ENCODE measurements at places on chromosomes 12 and 14.

DNA sequence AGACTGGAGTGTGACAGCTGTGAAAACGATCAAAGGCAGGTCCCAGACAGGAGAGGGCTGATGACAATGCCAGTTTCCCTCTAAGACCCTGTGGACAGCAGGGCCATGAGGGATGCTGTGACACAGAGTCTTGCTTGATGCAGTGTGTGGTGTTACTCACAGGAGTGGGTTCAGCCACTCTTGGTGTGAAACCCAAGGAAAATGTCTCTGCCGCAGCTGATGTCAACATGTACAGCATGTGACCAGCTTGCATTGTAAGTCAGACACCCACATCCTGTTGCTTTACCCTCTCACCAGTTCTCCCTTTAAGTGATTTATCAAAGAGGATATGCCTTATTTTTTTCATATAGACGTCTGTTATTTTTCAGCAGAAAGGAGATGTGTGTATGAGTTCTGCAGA lies 268.6 kb downstream of the BTG1 start:
- peak; percentile 86 for DNase-seq

- DNase-seq = no peak
These were observed 89.6 kb downstream of the C12orf75 start for GRCh38 chr12:105420046-105420445.

DNA sequence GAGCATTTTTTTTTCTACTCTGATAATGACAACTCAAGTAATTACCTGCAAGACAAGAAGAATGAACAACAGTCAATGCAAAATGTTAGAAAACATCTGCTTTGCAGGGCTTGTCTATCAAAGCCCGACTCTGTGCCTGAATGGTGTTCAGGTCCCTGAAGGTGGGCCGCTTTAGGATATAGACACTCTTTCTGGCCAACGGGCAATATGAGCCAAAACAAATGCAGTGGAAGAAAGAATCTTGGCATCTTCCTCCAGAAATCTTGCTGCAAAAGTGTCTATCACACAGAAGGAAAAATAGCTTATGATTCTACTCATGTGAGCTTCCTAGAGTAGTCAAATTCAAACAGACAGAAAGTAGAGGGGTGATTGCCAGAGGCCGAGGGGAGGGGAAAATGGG lies 32.7 kb downstream of the FOS start:
- no peak for DNase-seq

DNA sequence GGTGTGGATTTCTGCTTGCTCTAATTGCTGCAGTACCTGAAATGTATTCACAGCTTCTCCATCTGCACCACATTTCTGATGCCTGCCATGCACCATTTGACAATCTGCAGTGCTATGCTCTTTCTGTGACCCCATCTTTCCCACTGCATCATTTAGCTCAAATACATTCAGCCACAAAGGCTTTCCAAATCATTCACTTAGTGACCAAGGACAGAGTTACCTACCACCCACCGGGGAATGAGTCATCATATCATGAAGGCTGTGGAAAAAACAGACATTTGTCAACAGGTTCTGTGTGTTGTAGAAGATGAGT lies 465.5 kb upstream of the ATP2B1 start:
- no peak for DNase-seq

DNA sequence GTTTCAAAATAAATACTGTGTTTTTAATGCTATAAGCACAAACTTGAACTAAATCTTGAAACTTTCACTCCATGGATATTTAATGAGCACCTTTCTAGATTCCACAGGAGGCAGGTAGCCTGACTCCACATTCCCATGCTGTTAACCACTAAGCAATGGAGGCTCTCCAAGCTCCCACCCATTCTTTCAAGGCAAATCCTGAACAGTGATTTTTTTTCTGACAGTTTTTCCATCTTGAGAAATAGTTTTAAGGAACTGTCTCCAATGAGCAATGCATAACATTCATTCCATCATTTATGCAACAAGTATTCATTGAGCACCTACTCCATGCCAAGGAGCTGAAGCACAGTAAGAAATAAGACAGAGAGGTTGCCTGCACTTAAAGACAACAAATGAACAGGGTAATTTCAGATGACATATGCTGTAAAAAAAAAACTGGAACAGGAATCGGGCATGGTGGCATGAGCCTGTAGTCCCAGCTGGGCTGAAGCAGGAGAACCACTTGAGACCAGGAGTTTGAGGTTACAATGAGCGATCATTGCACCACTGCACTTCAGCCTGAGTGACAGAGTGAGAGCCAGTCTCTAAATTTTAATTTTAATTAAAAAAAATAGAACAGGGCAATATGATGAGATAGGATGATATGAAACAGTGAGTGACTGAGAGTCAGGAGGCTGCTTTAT lies 102.3 kb upstream of the CPSF6 start:
- no peak for DNase-seq

DNA sequence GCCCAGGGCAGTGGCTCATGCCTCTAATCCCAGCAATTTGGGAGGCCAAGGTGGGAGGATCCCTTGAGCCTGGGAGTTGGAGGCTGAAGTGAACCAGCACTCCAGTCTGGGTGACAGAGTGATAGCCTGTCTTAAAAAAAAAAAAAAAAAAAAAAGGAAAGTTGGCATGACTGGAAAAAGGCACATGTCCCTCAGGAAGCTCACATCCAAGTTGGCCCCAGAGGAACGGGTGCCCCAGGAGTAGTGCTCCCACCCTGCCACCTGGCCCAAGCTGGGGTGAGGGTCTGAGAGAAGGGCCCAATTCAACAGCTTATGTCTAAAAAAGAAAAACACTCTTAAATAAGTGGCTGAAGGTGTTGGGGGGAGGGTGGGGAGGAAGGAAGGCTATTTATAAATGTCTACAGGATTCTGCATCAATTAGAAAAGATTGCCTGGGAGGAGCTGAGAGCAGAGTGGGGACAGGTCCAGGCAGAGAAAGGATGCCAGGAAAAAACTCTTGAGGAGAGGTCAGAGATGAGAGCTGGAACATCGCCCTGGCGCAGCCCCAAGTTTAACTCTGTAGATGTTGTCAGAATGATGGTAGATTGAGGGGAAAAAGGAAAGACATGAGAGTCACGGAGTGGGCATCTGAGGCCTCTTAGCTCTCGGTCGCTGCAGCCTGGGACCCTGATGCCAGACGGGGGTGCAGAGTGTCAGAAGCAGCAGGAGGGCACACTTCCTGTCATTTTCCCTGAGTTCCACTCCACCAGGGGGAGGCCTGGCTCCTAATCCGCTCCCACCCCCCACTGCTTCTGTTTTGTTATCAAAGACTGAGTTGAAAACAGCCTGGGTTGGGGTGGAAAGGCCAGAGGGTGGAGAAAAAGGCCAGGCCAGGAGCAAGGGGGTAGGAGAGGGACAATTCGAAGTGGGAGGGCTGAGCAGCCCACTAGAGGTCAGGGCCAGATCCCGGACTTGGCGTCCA lies 7.3 kb downstream of the SPRYD3 start:
- DNase-seq = no peak

- DNase-seq = no peak
These were observed 3.9 kb upstream of the NXPH4 start for GRCh38 chr12:57212701-57213057.

DNA sequence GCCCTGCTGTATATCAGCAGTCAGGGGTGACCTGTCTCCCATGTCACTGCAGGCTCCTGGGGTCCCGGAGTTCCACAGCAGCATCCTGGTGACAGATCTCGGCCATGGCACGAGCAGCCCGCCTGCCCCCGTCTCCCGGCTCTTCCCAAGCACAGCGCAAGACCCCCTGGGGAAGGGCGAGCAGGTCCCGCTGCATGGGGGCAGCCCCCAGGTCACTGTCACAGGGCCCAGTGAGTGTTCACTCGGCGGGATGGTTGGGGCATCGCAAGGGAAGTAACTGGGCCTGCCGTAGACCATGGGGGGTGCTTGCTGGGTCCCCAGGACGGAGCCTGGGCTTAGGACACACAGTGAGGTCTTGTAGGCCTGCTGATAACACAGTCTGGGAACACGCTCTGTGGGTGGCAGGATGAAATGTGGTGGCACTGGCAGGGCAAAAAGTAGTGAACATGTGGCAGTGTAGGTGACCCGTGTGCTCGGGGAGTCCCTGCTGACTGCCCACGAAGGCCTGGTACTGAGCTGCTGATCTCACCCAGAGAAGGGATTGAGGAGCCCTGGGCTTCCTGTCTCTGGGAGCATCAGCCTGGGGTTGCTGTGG lies 38.5 kb downstream of the IL31 start:
- DNase-seq = no peak

DNA sequence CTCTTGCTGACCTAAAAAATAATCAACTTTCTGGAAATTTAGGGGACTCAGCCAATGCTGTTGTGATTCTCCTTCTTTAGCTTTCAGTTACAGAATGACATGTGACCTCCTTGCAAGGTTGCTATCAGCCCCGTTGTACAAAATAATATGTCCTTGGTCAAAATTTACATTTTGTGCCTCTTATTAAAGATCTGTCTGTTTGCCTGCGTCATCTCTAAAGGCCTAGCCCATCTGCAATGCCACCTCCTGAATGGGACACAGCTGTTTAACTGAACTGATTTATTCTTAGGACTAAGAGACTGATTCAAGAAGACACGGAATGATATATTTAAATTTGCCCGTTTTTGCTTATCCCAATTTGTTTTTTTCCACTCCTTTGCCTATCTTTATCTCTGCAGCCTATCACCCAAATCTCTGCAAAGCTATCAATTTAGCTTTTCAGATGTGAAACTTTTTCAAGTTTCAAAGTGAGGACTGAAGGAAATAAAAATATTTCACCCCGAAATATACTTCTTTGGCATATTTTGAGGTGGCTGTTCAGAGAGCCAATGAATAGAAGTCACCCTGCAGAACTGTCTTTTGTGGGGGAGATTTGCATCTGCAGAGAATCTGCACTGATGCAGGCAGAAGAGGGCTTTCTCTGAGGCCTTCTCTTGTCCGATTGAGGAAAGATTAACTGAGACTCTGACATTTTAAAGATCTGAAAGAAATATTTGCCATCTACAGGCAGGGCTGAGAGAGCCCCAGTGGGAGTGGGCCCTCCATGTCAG lies 126.0 kb downstream of the VEZT start:
- no peak for DNase-seq

- no peak for DNase-seq
These were observed 71.5 kb upstream of the DAAM1 start for GRCh38 chr14:59116984-59117415.

DNA sequence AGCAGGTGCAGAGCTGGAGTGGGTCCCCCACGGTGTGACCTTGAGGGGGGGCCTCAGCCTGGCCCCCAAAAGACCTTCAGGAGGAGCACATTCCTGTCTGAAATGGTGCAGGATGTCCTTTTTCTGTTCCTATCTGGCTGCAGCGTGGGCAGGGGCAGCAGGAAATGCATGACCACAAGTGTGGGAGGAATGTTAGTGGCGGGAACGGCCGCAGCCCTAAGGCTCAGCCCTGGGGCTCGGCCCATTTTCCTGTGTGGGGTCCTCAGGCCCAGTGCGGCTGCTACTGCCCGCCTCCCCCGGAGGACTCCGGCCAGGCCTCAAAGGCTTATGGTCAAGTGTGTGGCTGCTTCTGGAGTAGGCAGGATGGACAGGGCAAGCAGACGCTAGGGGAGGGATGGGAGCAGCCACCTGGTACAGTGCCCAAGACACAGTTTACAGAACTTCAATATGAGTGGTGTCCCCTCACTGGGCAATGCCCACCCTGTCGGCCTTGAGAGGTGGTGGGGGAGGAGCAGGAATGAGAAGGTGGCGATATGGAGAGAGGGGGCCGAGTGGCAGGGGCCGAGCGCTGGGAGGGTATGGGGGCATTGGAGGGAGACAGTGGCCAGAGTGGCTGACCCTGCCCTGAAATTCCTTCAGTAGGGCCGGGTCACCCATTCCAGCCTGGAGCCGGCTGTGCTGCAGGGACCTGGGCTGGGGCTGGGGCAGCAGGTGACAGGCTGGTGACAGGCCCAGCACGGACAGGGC lies 137.4 kb downstream of the CALM1 start:
- no peak for DNase-seq

GRCh38 chr12:123957196-123957595 lies 15.4 kb downstream of the CCDC92 start:
- DNase-seq = no peak

GRCh38 chr12:106138633-106139421 lies at the start of gene NUAK1:
NUAK1 (minus strand) TSS chr12:106138954; CDS start chr12:106138653, 301 bp downstream.
- DNase-seq = peak; percentile 65

DNA sequence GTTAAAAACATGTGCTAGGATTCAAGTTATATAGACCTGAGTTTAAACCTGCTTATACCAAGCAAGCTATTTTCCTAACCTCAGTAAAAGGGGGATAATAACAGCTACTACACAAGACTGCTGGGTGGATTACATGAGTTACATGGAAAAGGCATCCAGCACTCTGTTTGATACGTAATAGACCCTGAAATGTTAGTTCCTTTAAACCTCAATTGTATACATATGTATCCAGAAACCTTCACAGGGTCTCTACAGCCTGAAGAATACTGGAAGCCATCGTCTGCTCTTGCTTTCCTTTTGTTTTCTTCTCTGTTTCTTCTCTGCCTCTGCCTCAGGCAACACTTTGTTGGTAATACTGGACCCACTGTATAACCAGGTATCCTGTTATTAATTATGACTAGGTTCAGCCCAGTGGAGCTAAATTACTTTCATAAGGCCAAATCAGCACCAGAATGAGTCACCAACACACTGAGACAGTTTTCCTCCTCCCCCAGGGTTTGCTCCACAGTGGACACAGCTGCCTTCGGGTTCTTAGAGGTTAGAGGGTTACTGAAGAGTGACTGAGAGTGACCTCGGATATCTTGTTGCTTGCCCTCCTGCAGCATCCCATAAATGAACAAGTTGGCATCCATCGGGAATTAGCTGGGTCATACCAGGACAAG lies 127.1 kb downstream of the CAPZA3 start:
- DNase-seq = peak; percentile 66

- DNase-seq = no peak
These were observed 295.4 kb downstream of the RPAP3 start for GRCh38 chr12:47410383-47410782.

DNA sequence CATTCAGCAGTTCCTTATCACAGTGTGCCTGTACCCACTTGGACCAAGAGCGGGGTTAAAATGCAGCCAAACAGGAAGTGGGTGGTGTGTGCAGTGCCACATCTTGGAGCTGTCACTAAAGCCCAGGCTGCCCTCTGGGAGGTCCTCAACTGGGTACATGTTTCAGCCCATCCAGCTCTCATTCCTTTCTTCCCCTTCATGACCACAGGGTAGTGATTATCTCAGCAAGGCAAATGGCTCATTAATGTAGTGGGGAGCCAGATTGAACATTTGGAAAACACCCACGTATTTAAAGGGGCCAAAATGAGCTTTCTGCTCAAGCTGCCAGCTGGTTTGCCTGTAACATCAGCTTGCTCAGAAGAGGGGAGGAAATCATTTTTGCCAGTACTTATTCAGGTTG lies 210.8 kb upstream of the BTG1 start:
- no peak for DNase-seq

GRCh38 chr14:38731962-38732361 lies 371.1 kb downstream of the SEC23A start:
- DNase-seq = no peak

DNA sequence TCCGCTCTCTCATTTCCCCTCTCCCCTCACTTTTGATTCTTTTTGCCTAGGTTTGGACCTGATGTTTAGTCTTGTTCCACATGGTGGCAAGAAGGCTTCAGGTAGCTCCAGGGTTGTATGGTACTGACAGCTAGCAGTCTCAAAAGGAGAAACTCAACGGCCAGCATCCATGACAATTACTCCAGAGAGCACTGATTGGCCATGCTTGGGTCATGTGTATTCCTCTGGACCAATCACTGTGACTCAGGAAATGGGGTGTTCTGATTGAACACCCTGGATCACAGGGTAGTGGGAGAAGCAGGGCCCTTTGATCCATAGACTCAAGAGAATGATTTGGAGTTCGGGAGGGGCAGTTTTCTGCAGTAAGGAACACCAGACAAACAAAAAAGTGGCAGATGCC lies 45.3 kb downstream of the DYRK2 start:
- no peak for DNase-seq

Data from NCI-H146 (cell line).